ENCODE measurements at places on chromosomes 16 and 17.

DNA sequence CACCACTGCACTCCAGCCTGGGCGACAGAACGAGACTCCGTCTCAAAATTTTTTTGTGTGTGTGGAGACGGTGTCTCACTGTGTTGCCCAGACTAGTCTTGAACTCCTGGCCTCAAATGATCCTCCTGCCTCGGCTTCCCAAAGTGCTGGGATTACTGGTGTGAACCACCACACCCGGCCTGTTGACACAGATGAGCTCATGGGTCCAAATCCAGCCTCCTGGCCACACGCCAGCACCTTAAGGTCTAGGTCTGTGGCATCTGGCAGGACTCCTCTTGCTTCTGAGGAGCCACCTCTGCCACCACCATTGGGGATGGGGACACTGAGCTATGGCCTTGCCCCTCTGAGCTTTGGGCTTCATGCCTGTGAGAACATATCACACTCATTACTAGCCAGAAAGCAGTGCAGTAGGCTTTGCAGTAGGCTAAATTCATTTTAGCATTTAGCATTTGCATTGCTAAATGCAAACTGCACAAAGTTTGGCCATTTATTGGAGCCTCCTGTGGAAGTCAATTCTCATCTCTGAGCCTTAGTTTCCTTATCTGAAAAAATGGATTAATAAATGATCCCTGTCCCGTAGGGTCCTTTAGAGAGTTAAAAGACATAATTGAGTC is 5.5 kb upstream of the CDIPT start:
- DNase-seq = no peak

DNA sequence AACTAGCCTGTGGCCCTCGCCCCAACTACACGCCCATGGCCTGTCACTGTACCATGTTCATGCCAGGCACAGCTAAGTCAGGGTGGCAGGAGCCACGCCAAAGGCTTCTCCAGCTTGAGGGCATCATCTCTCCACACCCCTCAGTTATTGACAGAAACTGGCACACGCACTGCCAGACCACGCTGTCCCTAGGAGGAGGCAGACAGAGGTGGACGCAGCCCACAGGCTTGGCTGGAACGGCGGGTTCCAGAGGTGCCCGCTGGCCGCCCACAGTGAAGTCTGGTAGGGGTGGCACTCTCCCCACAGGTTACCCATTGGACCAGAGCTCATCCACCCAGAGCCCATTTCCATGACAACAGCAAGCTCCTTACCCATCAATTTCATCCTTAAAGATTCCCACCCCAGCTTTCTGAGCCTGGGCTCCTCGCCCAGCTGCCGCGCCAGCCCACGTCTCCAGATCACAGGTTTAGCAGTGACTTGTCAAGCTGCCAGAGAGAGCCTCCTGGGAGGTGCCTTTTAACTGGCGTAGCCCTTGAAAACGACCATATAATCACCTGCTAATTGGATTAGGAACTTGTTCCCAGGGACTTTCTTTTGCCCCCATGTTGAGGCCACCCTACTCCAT is 27.9 kb downstream of the RPRML start:
- no peak for DNase-seq

DNA sequence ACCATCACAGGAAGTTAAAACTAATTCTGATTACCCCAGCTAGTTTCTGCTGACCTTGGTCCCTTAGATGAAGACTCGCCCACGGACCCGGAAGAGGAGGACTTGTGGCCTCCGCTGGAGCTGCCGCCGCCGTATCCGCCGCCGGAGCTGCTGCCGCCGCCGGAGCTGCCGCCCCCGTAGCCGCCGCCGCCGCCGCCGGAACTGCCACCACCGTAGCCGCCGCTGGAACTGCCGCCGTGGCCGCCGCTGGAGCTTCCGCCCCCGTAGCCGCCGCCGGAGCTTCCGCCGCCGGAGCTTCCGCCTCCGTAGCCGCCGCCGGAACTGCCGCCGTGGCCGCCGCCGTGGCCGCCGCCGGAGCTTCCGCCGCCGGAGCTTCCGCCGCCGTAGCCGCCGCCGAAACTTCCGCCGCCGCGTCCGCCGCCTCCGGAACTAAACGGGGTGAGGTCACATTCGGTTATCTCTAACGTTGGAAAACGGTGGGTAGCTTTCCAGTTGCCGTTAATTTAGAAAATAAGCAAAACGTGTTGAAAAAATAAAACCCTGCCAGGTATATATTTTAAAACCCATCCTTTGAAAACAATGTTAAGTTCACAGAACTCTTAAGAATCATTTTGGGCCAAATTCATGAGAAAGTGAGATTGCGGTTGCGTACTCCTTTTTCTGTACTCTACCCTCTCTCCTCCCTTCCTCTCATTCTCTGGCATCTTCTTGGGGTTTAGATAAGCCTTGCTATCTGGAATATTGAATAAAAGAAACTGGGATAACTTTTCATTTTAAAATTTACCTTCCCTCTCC is 3.5 kb downstream of the KRT10 start:
- no peak for DNase-seq

GRCh38 chr17:75667825-75668224 is 687 bp downstream of the SAP30BP start:
- DNase-seq = no peak

DNA sequence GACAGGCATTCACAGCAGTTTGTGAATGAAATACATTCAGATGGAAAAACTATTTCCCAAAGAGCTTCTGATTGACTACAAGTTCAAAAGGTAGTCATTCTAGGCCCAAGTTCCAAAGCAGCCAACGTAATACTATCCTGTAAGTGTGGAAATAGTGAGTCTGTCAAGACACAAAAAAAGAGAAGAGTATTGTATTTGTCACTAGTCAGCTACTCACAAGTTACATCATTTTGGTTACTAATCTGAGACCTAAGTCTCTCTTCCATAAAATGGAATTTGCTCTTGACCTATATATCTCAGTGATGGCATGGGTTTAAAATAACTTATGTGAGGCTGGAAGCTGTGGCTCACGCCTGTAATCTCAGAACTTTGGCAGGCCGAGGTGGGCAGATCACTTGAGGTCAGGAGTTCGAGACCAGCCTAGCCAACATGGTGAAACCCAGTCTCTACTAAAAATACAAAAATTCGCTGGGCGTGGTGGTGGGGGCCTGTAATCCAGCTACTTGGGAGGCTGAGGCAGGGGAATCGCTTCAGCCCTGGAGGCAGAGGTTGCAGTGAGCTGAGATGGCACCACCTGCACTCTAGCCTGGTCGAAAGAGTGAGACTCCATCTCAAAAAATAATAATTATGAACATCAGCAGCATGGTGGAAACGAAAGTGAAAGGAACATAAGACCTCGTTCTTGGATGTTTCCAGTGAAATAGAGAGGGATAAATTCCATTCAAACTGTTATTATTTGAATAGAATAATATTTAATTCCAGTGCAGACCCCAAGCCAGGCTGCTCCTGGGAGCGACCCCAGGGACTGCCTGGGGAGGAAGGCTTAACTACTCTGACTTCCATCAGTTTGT is 2.9 kb downstream of the CMC2 start:
- no peak for DNase-seq

- no peak for DNase-seq
Measured at GRCh38 chr17:28365487-28365886, 488 bp upstream of the SEBOX start.

DNA sequence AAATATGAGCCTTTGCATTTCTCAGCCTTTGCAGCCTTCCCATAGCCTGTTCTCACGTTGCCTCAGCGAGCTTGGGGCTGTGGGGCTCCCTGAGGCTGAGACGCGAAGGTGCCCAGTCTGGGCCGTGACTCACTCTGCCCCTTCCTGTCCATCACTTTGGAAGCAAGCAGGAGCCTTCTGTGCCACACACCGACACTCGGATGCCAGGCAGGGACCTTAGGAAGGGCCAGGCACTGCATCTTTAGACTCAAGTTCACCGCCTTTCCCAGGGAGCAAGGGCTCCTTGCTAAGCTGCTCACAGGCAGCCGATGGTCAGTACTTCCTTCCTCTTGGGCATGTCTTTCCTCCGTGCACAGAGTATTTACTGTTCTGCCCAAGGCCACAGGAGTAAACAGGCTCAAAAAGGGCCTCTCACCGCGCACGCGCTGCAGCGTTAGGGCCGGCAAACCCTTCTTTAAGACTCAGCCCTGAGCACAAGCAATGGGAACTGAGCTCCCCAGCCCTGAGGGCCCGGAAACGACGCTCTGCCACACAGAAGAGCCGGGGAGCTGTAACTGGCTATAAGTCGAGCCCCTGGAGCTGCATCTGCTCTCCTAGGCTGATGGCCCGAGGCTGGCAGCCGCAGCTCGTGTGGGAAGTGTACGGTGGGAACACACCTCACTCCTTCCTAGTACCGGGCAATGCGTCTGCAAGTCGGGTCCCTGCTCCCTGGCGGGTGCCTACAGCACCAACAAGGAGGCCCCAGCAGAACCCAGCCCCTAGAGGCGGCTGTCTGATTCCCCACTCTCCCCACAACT is 7.2 kb downstream of the TIMM22 start:
- no peak for DNase-seq

DNA sequence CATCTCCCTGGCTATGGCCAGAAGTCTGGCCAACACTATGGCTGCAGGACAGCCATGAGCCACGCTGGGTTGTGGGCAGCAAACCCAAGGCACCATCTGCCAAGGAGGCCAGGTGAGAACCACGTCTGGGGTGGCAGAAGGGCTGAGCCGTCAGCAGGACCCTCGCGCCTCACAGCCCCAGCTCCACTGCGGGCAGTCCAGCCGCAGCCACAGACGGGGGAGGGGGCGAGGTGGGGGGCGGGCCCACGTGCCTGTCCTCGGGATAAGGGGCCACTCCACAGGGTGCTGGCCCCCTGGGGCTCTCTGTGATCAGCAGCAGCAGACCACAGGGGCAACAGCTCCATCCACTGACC is 6.5 kb upstream of the BAIAP2 start:
- DNase-seq = no peak
